Neural crest cell (in vitro differentiated cells): ENCODE measurements at places on chromosomes 13 and 19. TPM values are rescaled to one million over a fixed set of nuclear protein-coding genes. Genes with fewer than 3 reads are reported as not detected.
A peak's percentile ranks its signal among the peaks of the same experiment; 100 is the strongest.

The KIR3DL3 gene
- total RNA-seq, result not detected in 2 replicates

The BORCS8 gene
- 23.6 and 28.0 TPM in 2 replicates for total RNA-seq

The ZNF320 gene
- 26.9 and 38.1 TPM in 2 replicates for total RNA-seq

The ELAVL1 gene
- total RNA-seq, result 209 and 211 TPM in 2 replicates

The HSPB6 gene
- total RNA-seq, result 0.37 and 0.64 TPM in 2 replicates

The LYPD3 gene
- 0.50 and 0.89 TPM in 2 replicates for total RNA-seq

- no peaks in the 10 kb centered on the region for H3K36me3 ChIP-seq
- H3K27ac ChIP-seq, result no peak overlapping the region
- H3K4me3 ChIP-seq, result no peak overlapping the region
- peaks cover 9% of the 10 kb centered on the region for H3K27me3 ChIP-seq
- H3K4me1 ChIP-seq, result peaks cover 18% of the 10 kb centered on the region
These were observed 243.8 kb upstream of the MAB21L1 start for GRCh38 chr13:35720290-35720689.

DNA sequence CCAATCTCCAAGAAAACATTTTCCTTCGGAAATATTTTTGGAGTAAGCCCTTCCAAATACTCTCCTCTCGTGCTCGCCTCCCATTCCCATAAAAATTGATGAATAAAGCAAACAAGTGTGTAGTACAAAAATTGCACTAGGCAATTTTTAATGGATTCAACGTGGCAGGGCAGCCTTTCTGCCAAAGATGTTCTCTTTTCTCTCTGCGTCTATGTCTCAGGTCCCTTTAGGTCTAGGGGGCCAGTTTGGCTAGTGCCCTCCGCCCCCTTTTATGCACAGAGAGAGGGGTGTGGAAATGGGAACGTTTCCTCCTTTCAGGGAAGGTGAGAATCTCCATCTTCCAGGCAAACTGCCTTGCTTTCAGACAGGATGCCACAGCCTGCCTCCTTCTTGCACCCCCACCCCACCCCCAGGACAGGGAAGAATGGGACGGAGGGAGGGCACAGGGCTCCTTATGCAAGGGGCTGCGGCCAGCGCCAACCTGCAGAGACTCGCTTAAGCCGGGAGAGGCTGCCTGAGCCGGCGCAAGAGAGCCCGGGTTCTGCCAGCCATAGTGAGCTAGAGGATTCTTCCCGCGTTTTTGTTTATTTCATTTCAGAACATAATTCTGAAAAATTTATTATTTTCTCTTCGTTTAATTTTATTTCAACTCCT, 2.7 kb upstream of the ZIC2 start:
- peaks cover 5% of the 10 kb centered on the region for H3K36me3 ChIP-seq
- H3K4me3 ChIP-seq, result peak overlapping the region; percentile 83
- H3K4me1 ChIP-seq, result peaks cover 28% of the 10 kb centered on the region
- no peak for DNase-seq
- H3K27me3 ChIP-seq, result peaks cover 79% of the 10 kb centered on the region

GRCh38 chr19:5435642-5436017, 19.6 kb upstream of the ZNRF4 start:
- H3K4me1 ChIP-seq, result peaks cover 10% of the 10 kb centered on the region
- H3K36me3 ChIP-seq, result no peaks in the 10 kb centered on the region
- H3K27me3 ChIP-seq, result peaks cover 26% of the 10 kb centered on the region

GRCh38 chr19:46787331-46788261, 798 bp downstream of the SLC1A5 start:
- H3K27ac ChIP-seq, result peak overlapping the region; percentile 98
- peak; percentile 52 for DNase-seq
- H3K36me3 ChIP-seq, result peaks cover 10% of the 10 kb centered on the region
- peaks cover 54% of the 10 kb centered on the region for H3K4me1 ChIP-seq

DNA sequence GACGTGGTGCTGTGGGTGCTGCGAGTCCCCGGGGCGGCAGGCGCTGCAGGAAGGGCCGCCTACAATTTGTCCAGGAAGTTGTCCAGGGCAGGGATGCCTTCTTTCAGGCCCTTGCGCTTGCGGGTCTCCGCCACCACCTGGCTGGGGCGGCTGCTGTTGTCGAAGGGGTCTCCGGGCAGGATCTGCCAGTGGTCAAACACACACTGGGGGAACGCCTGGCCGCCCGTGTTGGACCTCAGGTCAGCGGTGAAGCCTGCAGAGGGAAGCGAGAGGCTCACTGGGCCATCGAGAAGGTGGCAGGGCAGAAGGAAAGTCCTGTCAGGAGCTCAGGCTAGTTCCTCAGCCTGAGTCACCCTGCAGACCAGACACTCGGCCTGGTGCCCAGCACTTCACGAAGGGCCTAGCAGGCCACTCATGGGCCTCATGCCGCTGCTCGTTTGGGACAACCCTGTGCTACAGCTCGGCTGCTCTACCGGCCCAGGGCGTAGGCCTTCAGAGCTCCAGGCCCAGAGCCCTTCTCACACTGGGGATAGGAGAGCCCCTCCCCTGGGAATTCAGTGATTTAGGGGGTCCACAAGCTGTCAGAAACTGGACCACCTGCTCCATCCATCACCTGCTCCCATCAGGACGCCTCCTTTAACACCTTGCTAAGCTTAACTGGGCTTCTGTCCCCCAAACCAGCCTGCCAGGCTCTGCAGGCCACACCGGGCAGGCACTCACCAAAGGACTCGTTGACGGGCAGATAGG, 5.8 kb upstream of the DAPK3 start:
- no peak overlapping the region for H3K4me3 ChIP-seq
- H3K36me3 ChIP-seq, result peaks cover 13% of the 10 kb centered on the region
- no peak overlapping the region for H3K27ac ChIP-seq
- H3K4me1 ChIP-seq, result no peaks in the 10 kb centered on the region

- H3K4me3 ChIP-seq, result no peak overlapping the region
- H3K27ac ChIP-seq, result no peak overlapping the region
- H3K27me3 ChIP-seq, result no peaks in the 10 kb centered on the region
These were observed 9.5 kb upstream of the MBNL2 start for GRCh38 chr13:97212601-97213040.

GRCh38 chr13:107743100-107743499, 472.2 kb downstream of the LIG4 start:
- peaks cover 3% of the 10 kb centered on the region for H3K4me1 ChIP-seq
- no peaks in the 10 kb centered on the region for H3K36me3 ChIP-seq
- H3K27ac ChIP-seq, result no peak overlapping the region

DNA sequence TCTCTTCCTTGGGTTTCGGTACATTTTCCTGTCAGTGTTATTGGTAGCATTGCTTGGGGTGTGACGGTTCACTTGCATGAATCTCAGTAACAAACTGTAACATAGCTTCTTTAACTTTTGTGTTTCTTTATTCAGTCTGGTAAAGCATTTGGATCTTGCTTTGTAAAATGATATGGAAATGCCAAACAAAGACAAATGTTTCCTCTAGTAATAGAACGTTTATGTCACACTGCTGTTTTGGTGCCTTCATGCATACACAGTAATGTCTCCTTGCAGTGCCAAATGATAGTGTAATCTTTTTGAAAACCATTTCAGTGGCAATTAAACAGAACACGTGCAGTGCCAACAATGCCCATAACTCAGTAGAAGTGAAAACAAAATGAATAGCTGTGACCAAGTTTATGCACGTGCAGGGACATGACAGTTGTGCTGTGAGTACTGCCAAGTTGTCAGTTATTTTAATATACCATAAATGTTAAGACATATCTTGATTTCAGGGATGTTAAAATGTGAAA, 110.8 kb downstream of the RXFP2 start:
- H3K36me3 ChIP-seq, result no peaks in the 10 kb centered on the region
- H3K4me1 ChIP-seq, result peaks cover 9% of the 10 kb centered on the region
- no peak for DNase-seq
- H3K27me3 ChIP-seq, result peaks cover 62% of the 10 kb centered on the region

DNA sequence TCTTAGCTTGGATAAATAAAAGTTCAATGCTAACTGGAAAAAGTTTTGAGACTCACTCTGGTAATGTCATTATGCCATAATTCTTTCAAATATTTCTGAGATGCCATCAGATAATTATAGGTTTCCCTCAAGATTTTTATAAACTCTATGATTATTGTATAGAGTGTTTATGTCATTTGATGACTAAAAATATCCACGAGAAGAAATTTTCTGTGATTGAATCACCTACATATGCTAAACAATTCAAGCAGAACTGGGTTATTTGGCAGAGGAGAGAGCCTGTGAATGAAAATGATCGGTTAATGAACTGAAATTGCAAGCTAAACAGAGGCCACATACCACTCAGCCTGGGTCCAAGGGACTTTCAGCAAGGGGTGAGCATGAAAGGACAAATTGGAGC, 92.6 kb upstream of the TSC22D1 start:
- no peaks in the 10 kb centered on the region for H3K36me3 ChIP-seq
- no peak overlapping the region for H3K4me3 ChIP-seq
- no peaks in the 10 kb centered on the region for H3K4me1 ChIP-seq
- H3K27ac ChIP-seq, result no peak overlapping the region
- DNase-seq, result no peak

DNA sequence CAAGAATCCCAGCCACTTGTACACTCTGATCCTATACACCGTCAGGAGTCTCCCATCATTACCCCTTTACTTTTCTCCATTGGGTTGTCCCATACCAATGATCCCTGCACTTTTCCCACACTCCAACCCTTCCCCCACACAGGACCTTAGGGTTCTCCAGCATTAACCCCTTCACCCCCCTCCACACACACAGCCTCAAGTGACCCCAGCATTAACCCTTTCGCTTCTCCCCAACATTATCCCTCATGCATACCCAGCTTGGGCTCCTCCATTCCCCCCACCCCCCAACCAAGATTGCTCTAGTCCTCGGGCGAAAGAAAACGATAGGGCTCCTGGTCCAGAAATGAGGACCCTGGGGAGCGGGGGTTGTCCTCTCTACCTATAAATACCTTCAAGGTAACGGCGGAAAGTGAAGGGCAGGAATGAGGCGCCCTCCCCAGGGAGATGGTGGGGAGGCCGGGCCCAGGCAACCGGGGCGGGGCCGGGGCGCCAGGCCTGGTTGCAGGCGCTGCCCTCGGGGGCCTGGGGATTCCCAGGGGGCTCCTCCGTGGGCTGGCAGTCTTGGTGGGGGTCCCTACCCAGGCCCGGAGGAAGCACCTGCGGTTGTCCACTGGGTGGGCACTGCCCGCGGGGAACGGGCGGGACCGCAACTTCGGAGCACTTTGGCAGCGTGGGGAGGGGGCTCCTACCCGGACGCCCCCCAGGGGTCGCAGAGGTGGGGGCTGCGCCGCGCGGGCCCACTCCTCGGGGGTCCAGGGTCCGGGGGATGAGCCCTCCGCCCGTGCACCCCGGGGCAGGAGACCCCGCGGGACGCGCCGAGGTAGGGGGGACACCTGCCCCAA, 757 bp downstream of the WIZ start:
- no peak for DNase-seq
- H3K4me1 ChIP-seq, result peaks cover 24% of the 10 kb centered on the region
- peaks cover 28% of the 10 kb centered on the region for H3K27me3 ChIP-seq
- H3K36me3 ChIP-seq, result peaks cover 3% of the 10 kb centered on the region

DNA sequence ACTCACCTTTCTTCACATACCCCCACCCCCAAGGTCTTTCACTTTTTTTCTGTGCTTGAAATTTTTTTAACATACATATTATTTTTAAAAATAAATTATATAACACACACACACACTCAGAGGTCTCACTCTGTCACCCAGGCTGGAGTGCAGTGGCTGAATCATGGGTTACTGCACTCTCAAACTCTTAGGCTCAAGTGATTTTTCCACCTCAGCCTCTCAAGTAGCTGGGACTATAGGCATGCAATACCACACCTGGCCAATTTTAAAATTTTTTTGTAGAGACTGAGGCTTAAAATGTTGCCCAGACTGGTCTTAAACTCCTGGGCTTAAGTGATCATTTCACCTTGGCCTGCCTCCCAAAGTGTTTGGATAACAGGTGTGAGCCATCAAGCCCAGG, 32.9 kb upstream of the ZNF429 start:
- no peak overlapping the region for H3K27ac ChIP-seq
- no peak overlapping the region for H3K4me3 ChIP-seq

- no peak for DNase-seq
- H3K27ac ChIP-seq, result no peak overlapping the region
- no peaks in the 10 kb centered on the region for H3K4me1 ChIP-seq
- H3K27me3 ChIP-seq, result peaks cover 19% of the 10 kb centered on the region
- no peaks in the 10 kb centered on the region for H3K36me3 ChIP-seq
These were observed 40.2 kb downstream of the RAB20 start for GRCh38 chr13:110521296-110521680.

GRCh38 chr13:87678372-87678752, 7.2 kb downstream of the SLITRK5 start:
- DNase-seq, result no peak
- peaks cover 56% of the 10 kb centered on the region for H3K27me3 ChIP-seq
- H3K4me1 ChIP-seq, result peaks cover 30% of the 10 kb centered on the region
- peaks cover 26% of the 10 kb centered on the region for H3K36me3 ChIP-seq
- H3K4me3 ChIP-seq, result peak overlapping the region; percentile 83

DNA sequence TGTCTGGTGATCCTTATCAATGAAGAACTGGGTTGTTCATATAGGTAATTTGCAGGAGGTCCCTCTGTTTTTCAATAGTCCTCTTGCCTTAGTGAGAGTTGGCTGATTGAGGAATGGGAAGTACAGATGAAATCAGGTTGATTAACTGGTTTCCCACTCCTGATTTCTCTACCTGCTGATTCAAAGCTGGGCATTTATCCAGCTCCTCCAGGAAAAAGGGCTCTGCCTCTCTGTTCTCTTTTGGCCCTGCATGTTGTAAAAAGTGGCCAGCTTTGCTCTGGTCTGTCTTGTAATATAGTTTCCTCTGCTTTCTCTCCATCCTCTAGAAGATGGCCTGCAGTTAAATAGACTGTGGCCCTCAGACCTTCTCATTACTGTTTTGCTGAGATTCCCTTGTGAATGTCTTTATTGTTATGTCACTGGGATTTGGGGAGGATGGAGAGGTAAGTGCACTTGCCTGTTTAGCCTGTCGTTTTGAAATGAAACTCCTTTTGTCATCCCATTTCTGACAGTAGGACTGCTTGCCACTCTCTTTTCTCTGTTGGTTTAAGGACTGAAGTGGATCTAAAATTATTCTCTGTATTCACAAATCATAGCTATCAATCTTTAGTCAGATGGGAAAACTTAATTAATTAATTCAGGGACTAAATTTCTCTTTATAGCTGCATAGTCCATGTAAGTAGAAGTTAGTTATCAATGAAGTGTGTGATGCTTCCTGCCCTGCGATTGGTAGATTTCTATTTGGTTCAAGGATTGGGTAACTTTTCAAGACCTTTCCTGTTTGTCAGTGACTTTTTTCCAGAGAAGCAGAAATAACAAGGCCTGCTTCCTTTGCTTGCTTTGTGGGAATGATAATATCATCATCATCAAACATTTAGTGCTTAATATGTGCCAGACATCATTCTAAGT, 28.5 kb downstream of the GARRE1 start:
- DNase-seq, result no peak
- H3K4me3 ChIP-seq, result no peak overlapping the region
- peaks cover 11% of the 10 kb centered on the region for H3K4me1 ChIP-seq
- no peaks in the 10 kb centered on the region for H3K27me3 ChIP-seq

DNA sequence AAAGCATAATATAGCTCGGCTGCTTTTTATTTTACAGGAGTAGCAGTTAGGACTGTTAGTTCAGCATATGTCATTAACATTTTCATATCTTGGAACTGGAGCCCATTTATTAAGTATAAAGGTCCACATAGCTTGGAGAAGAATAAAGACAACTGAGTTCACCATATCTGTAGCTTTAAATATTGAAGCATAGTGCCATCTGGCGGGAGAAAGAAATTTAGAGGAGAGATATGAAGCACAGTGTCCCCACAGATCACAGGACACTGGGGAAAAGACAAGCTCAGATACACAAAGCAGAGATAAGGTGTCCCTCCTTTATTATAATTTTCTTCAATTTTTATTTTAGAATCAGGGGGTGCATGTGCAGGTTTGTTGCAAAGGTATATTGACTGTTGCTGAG, 104.7 kb upstream of the FREM2 start:
- no peak overlapping the region for H3K27ac ChIP-seq
- H3K4me1 ChIP-seq, result no peaks in the 10 kb centered on the region
- no peak overlapping the region for H3K4me3 ChIP-seq
- H3K36me3 ChIP-seq, result no peaks in the 10 kb centered on the region
- no peaks in the 10 kb centered on the region for H3K27me3 ChIP-seq

GRCh38 chr13:77429320-77430142, 102.6 kb upstream of the MYCBP2 start:
- no peak overlapping the region for H3K4me3 ChIP-seq
- no peaks in the 10 kb centered on the region for H3K4me1 ChIP-seq
- H3K27ac ChIP-seq, result no peak overlapping the region
